Central memory CD4-positive, alpha-beta T cell (primary cell): ENCODE measurements at places on chromosomes 7 and 10.

DNA sequence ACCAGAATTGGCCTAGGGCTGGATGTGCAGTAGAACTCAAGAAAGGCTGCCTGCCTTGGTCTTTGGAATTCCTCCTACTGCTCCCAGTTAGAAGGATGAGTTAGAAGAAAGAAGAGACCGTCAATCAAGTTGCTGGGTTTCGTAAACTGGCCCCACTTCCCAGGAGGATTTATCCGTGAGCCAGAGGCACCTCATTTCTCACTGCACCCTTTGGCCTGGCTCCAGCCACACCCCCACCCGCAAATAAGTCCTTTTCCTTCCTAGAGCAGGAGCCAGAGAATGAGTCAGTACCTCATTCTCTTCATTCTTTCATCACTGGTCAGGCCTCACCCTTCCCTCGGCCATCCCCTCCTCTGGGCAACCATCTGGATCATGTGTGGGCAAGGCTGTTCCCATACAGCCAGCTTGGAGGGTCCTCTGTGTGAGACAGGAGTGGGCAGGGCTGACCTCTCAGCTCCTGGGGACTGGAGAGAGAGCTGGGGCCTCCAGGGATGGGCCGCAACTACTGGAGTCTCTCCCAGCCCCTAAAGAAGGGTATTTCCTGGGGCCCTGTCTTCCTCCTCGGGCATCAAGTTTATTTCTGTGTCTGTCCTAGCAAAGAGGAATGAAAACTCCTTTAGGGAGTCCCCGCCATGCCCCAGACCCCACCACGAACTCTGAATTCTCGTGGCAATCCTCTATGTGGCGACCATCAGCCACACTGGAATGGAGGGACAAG, 87.2 kb upstream of the DUSP5 start:
- no peak for DNase-seq

DNA sequence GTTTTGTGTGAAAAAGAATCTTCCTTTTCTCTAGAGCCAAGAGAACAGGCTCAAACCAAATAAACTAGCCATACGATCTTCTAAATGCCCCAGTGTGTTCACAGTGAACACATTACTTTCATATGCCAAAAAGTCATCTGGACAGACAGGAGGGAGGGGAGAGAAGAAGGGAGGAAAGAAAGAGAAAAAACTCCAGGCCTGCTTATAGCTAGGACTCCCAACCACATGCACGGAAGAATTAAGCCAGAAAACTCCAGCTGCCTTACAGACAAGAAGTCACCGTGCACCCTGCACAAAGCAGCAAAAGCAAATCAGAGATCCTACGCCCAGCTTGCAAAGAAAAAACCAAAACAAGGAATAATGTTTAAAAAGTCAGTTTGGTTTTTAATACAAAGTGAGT, 34.3 kb downstream of the SNX8 start:
- DNase-seq = no peak

GRCh38 chr7:43205171-43205795, 92.8 kb downstream of the HECW1 start:
- DNase-seq = no peak

DNA sequence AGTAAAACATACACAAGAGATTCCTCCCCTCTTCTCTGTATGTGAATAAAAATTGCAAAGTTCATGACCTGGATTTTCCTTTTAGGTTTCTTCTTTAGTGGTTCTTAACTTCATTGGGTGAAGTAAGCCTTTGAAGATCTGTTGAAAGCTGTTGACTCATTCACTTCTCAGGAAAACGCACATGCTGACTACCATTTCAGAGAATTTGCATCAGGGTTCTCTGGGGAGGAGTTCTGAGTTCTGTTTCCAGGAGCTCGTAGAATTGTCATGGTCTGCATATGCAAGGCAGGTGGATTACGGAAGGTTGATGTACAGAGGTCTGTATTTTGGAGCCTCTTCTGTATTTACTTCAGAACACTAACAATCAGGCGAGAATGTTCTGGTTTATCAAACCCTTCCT, 962 bp upstream of the SLC26A4 start:
- peak; percentile 3 for DNase-seq

GRCh38 chr7:73812996-73813395, 17.8 kb upstream of the CLDN4 start:
- DNase-seq = no peak

- no peak for DNase-seq
Measured at GRCh38 chr7:149006345-149006725, 22.0 kb downstream of the PDIA4 start.

- DNase-seq = no peak
Measured at GRCh38 chr7:5215313-5215712, 25.3 kb downstream of the WIPI2 start.

DNA sequence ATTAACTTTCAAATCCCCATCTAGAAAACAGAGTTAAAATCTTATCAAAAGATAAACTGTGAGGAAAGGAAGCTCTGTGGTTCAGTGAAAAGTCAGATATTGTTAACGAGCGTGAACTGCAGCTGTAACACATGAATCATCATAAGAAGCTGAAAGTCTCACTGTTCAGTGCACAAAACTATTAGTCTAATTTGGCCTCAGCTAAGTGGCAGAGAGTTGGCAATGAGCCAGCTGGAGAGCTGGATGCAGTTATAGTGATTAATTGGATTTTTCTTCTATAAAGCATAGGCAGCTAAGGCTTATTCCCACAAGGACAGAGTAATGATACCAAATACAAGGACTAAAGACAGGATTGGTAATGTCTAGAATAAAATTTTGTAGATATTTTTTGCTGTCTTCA, 101.1 kb upstream of the ABCB5 start:
- no peak for DNase-seq

GRCh38 chr10:28508304-28508925, 24.5 kb upstream of the WAC start:
- no peak for DNase-seq

GRCh38 chr10:96138102-96138501, 8.0 kb downstream of the ZNF518A start:
- DNase-seq = no peak

- peak; percentile 19 for DNase-seq
Measured at GRCh38 chr7:24290004-24290641, 6.1 kb downstream of the NPY start.
